ENCODE measurements at places on chromosomes 1 and 21.

- DNase-seq, result no peak
Measured at GRCh38 chr1:201966171-201966570, 10.9 kb downstream of the TIMM17A start.

GRCh38 chr1:29708796-29709703 is 472.7 kb downstream of the PTPRU start:
- DNase-seq, result peak; percentile 2

GRCh38 chr21:20971296-20971921 is 26.8 kb upstream of the NCAM2 start:
- DNase-seq, result peak; percentile 31

DNA sequence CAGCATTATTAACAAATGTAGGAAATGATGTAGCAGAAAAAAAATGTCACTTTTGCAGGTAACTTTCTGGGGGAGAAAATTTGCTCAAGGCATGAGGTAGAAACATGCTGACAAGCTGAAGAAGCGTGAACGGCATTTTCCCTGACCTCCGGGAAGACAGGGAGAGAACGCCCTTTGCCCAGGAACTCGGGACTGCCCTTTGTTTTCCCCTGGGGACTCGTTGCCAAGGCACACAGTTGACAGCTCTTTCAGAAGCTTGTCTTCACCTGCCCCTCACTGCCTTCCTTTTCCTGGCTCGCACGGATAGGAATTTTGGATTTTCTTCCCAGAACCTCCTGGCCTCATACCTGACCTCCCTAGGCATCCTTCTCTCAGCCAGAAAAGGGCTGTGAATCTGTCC is 52.7 kb upstream of the COA6 start:
- DNase-seq, result no peak

GRCh38 chr1:41518471-41518870 is 34.0 kb upstream of the EDN2 start:
- DNase-seq, result no peak

DNA sequence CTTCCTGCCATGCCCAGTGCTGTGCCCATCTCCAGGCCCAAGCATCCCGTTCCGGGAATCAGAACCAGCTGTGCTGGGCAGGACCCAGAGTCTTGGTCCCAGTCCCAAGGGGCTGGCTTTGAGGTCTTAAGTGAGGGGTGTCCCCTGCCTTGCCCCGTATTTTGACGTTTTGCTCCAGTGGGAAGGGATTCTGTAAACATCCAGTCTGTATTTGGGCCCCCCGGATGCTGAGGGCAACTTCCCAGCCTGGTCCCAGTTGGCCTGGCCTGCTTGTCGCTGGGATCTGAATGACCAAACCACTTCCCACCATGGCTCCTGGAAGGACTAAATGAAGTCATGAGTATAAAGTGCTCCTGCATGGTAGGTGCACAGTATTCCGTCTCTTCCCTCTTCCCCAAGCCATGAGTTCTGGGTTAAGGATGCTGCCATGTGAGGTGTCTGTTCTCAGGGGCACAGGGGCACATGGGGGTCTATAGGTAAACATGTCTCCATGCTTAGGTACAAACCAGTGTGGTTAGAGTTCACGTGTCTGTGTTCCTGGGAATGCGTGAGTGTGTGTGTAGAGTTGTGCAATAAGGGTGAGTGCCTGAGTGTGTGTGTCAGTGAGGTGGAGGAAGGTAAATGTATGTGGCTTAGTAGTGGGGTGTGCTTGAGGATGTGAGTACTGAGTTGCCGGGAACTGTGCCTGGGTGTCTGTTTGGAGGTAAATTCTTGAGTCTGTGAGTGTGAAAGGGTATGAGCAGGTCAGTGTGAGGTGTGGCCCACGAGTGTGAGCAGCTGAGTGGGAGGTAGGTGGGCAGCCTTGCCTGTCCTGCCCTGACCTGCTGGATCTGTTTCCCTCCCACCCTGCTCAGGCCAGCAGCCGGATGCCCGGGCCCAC is 1.5 kb downstream of the B4GALT2 start:
- no peak for DNase-seq

DNA sequence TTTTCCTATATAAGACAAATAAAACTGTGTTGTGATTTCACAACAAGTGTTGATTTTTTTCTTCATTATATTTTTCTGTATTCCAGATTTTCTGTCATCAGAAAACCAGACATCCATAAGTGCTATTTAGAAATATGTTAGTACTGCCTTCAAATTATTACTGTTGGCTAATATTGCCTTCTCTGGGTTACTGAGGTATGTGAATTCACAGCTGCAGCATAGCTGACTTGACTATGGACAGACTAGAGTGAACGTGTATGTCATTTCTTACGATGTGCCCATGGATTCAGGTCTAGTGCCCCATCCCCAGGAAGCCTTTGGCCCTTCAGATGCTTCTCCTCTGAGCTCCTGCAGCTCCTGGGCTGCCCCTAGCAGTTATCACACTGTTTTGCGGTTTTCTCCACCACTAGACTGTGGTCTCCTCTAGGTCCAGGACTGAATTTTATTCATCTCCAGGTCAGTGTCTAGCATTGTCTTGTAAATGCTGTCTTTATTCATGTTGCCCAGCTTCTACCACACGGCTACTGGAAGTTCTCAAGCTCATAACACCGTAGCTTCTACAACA is 118.5 kb downstream of the FGGY start:
- no peak for DNase-seq

GRCh38 chr1:4617506-4617905 is 36.9 kb upstream of the AJAP1 start:
- no peak for DNase-seq

DNA sequence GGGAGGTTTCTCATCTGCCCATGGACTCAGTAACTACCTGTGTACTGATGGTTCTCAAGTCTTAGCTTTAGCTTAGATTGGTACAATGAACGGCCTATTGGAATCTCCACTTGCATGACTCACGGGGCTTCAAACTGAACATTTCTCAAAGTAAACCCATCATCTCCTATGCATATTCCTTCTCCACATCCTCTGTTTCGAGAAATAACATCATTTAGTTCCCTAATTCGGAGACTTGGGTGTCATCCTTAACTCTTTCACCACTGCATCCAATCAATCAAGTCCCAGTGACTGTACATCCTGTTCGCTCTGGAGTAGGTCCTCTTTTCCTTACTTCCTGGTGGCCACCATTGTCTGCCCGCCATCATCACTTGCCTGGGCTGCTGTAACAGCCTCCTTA is 55.8 kb downstream of the LGR6 start:
- no peak for DNase-seq

- DNase-seq, result peak; percentile 68
Measured at GRCh38 chr1:8598060-8598724, 219.2 kb downstream of the RERE start.

DNA sequence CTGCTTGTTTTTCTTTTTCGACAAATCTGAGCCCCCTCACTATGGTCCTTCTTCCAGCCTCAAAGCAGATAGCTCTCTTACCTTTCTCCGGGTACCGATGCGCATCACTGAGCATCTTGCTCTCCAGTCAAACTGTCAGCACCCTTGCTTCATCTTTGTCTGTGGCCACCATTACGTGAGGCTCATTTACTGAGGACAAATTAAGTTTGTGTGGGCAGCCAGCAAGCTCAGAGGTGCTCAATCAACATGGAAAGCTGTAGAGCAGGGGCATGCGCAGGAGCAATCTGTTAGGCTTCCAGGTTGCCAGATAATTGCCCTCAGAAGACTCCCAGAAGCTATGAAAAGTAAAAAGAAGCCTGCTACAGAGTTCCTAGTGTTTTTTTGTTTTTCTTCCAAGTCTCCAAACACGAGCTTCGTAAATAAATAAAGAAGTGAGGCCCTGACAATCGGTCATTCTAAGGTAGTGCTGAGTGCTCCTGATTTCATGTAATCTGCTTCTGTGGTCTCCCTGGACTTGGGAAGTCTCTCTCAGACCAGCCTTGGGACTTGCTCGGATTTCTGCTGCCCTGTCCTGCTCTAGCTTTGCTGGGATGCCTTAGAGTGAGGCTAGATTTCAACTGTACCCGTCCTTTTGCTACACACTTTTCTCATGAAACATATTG is 1.8 kb downstream of the C1orf53 start:
- DNase-seq, result no peak

DNA sequence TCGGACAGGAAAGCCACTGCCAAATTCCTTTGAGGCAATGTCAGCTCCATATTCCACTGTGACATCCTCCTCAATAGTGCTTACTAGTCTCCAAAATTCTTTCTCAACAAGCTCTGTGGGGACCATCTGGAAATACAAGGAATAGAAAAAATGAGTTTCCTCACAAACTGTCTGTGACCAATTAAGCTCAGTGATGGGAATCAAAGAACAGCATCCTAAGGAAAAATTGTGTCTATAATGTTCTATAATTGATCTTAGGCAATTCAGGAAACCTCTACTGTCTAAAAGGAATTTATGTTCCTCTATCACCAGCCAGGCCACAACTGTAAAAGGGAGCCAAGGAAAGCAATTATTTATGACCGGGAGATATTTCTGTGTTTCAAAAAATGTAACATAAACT is 46.1 kb upstream of the SYT2 start:
- DNase-seq, result no peak

GRCh38 chr1:22137004-22137720 is 5.7 kb downstream of the WNT4 start:
- DNase-seq, result no peak

DNA sequence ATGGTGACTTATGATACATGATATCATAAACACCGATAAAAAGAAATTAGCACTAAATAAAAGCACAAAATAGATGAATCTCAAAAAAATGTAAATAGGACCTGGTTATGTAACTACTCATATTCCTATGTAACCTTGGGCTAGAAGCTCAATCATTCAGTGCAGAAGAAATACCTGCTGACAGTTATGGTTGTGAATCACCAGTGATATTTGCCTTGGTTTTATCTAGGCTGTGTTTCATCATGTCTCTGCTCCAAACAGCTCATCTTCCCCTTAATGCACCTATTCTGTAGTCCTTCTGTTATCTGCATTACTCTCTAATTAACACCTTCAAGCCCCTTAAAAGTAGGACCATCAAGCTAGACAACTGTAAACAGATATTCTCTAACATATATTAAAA is 16.3 kb upstream of the PIGC start:
- DNase-seq, result no peak

DNA sequence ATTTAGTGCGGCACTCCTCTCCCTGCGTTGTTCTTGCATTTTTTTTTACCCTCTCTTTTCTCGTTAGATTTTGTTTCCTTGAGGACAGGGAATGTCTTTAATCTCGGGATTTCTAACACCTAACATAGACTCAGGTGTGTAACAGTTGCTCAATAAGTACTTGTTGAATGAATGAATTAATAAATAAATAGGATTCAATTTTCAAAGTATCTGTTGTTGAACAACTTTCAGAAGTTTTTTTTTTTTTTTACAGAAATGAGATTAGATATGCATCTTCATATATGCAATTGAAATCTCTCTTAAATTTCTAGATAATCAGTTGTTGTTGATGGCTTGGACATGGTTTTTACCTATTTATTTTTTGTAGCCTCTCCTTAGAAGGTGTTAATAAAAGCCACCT is 83.1 kb downstream of the ROR1 start:
- no peak for DNase-seq

DNA sequence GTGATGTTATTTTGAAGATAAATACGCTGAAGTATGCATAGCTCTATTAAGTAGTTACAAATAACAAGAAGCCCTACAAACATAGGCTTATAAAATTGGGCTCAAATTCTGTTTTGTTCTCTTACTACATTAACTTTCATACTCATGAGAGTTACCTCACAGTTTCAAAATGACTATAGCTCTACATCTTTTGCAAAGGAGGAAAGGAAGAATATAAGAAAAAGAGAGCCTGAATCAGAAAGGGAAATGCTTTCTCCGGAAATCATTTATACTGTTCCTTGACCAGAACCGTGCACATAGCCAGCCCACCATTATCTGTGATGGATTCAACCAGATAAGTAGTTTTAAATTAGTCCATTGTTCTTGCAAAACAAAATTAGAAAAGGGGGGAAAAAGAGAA is 1252.1 kb downstream of the NCAM2 start:
- no peak for DNase-seq

DNA sequence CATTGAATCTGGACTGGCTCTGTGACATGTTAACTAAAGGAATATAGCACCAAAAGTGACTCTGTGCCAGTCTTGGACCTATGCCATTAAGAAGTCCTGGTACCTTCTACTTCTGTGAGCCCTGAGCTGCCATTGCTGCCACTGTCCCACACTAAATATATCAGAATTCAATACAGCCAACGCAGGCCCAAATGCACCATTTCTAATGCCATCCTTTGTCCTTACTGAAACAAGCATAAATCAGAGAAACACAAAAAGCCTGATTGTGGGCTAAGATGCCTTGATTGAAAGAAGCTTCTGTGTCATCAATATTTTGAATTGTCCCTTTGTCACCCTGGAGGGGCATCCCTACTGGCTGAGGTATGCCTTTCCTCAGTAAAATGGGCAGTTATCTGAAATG is 66.9 kb upstream of the NEK2 start:
- DNase-seq, result no peak

DNA sequence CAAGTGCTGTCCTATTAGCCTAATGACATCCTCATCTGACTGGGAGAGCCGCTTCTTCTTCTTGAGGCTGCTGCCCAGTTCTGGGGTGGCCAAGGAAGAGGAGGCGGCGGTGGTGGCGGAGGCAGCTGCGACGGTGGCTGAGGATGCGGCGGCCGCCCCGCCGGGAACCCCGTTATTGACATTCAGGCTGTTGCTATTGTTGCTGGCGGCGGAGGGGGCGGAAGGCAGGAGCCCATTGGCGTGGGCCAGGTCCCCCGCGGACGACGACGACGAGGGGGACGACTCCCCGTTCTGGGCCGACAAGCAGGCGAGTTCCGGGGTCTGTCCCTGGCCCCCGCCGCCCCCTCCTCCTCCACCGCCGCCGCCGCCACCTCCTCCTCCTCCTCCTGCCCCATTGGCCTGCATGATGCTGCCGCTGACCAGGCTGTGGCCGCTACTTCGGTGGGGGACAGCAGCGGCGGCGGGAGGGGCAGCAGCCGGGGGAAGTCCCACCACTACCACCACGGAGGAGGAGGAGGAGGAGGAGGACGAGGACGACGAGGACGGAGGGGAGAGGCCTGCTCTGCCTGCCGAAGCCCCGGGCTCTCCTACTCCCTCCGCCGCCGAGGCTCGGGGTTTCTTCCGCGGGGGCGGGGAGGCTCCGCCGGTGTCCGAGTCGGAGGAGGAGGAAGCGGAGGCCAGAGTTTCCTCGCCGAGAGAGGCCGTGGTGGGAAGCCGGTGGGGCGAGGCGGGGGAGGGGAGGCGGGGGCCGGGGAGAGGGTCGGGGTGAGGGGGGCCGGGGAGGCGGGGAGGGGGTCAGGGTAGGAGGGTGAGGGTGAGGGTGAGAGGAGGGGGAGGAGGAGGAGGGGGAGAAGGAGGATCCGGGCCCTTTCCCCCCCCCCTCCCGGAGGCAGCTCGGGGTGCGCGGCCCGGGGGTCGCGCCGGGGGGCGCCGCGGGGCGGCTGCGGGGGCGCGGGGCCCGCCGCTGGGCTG is 610 bp downstream of the WDR26 start:
- DNase-seq, result peak; percentile 55

GRCh38 chr21:28923439-28923975 is 69.2 kb downstream of the LTN1 start:
- peak; percentile 20 for DNase-seq

GRCh38 chr21:38314558-38314957 is 57.8 kb downstream of the KCNJ15 start:
- no peak for DNase-seq

DNA sequence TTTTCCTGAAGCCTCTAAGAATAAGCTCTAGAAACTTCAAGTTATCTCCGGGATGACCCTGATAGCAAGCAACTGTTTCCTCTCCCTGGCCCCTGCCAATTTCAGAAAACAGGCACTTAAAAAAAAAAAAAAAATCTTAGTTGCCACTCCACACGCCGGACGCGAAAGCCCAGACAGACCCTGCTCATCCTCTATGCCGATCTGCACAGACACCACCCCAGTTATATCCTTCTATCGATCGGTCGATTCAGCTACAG is 1.7 kb downstream of the ANP32E start:
- DNase-seq, result no peak

GRCh38 chr1:24856787-24857506 is 73.1 kb downstream of the RUNX3 start:
- DNase-seq, result no peak
